Nucleus accumbens (tissue), 56 donors: ENCODE measurements at places on chromosomes 2 and 18.

DNA sequence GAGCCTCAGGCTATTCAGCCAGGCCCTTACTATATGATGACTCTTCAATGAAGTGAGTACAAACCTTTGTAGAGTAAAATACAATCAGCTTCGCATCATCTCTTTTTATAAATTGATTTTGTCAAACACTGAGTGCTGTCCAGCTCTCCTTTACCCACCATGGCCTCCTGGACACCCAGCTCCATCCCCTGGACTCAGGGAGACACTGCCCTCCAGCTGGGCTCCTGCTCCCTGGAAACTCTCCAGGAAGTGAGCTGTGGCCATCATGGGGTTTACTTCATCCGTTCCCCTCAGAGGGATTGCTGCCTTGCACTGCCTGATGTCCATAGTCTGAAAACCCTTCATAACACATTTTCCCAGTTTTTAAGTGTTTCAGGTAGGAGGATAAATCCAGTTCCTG lies 82.5 kb upstream of the XIRP2 start:
- no peak for DNase-seq

DNA sequence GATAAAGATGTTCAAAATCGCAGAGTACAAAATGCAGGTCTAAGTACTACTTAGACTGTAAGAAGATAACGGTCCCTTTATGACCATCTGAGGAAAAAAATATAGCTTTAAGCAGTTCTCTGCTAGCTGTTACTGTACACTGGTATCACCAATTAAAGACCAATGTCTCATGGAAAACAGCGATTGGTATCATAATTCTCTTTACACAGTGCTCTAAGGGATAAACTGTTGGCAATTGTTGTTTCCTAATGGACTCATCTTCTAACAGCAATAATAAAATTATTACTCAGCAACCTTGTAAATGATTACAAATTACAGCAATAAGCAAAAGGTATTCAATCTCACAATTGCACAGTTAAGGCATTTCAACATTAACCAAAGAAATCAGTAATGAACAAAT lies 142.2 kb upstream of the DLGAP1 start:
- no peak for DNase-seq

GRCh38 chr2:143140864-143141661 lies 11.8 kb downstream of the ARHGAP15 start:
- no peak for DNase-seq

- DNase-seq = no peak
Measured at GRCh38 chr18:28175150-28175929, 1.6 kb downstream of the CDH2 start.

DNA sequence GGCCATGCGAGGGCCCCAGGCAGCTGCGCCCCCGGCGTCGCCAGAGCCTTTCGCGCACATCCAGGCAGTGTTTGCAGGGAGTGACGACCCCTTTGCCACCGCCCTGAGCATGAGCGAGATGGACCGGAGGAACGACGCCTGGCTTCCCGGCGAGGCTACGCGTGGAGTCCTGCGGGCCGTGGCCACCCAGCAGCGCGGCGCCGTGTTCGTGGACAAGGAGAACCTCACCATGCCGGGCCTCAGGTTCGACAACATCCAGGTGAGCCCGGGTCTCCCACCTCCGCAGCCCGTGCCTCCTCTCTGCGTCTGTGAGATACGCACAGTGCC lies 8.9 kb downstream of the TRAPPC12 start:
- DNase-seq = no peak

DNA sequence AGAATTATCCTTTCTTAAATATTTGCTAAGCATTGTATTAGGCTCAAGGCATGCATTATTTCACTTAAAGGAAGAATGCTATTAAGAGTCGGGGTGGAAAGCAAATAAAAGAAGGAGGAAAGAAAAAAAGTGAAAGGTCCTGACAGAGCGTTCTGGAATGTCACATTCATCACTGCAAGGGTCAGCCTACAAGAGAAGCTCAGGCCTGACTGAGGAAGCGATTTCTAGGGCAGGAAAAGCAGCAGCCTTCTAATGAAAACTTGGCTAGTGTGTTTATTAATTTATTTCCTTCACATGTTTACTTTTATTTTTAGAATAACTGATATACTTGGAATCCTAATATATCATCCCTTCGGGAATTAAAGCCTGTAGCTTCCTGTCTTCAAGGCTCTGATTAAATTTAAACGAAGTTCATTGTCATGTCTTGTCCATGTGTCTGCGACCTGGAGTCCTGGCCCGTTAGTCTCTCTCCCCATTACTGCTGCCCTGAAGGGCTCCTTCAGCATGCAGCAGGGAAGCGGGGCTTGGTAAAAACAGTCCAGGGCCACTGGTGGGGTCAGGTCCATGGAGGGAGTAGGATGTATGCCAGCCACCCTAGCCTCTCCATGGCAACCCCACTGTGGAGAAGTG lies 119.2 kb upstream of the CCDC68 start:
- DNase-seq = no peak

GRCh38 chr2:65069439-65069824 lies 13.2 kb downstream of the CEP68 start:
- DNase-seq = no peak

DNA sequence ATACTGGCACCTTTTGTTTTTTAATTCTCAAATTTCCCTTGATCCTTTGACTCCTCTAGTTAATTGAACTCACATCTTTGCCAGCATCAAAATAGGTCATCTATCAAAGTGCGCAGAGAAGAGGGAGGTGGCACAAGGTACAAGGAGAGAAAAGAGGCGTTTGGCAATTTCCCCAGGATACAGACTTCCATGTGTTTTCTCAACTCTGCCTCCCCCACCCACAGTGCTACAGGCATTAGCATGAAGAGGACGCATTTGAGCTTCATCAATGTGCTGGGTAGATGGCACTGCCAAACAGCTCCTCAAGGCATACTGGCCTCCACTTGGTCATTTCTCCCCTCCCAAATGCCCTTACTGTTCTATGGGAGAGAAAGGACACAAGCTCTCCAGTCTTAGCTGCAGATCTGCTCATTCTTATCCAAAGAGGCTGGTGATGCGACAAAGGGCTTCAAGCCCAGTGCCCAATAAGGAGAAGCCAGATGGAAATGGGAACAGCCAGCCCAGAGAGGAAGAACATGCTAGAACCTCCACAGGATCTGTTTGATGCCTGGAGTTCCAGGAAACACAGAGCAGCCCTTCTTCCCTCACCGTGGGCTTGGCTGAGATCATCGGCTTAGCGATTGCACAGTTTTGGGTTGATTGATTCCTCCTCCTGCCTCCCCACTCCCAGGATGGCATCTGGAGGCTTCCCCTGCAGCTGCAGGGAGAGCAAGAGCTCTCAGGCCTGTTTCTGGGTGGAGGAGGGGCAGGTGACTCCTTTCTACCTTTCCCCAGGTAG lies 144.7 kb upstream of the SMAD2 start:
- no peak for DNase-seq

GRCh38 chr2:226137201-226137811 lies 662.3 kb downstream of the IRS1 start:
- no peak for DNase-seq

DNA sequence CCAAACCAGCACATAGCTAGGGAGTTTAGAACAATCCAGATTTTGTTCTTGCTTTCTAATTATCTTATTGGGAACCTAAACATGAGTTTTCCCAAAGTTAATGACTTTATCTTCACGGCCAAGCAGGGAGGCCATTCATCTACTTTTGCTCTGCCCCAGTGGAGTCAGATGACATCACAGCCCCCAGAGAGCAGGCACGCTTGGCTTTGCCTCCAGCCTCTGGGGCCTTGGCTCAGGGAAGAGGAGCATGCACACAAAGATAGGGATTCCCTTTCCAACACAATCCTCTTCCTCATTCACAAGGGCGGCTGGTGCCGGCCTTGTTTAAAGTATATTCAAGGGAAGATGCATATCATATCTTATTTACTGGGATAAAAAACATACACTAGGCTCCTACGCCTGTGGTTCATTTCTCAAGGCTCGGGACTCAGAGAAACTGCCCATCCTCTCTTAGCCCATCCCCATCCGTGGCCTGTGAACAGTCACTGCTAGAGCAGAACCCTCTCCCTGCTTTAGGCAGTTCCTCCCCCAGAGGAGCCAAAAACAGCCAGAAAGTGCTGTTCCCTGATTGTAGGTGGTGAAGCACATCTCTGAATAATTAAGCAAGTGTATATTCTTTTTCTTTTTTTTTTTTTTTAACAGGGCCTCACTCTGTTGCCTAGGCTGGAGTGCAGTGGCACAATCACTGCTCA lies 21.2 kb downstream of the TGFA start:
- no peak for DNase-seq

GRCh38 chr18:74914648-74915047 lies 294.3 kb downstream of the PTGR3 start:
- DNase-seq = no peak

- no peak for DNase-seq
Measured at GRCh38 chr2:102755284-102755683, 6.5 kb upstream of the TMEM182 start.

DNA sequence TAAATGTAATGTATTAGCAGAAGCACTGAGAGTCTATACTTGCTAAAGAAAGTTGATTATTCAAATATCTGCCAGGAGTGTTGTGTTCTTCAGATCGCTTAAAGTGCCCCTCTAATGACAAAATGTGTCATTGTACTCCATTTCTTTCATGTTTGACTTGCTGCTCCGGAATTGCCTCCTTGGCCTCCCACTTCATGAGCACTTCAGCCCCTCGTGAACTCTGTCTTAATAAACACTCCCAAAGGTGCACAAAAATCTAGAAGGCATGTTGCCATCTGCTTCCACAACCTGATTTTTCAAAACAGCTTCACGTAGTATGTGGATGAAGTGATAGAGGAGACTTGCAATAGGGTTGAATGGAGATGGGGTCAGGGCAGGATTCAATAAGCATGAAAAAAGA lies 396.1 kb downstream of the TDRD15 start:
- DNase-seq = no peak

- no peak for DNase-seq
Measured at GRCh38 chr2:150674283-150674682, 186.8 kb upstream of the RND3 start.

- DNase-seq = no peak
Measured at GRCh38 chr2:3527886-3528785, 8.8 kb upstream of the ADI1 start.

DNA sequence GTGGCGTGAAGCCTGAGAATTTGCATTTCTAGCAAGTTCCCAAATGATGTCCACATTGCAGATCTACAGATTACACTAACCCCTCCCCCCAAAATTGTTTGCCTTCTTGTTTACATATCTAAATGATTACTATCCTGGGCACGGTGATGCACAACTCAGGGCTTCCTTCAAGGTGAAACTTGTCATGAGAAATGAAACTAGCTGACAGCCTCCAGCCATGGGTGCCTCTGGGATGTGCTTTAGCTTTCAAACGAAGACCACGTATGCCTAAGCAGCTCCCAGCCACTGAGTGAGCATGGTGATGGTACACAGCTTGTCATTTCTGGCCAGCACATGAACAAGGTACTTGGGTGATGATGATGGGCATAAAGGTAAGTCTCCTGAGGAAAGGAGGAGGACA lies 464.8 kb upstream of the DDX18 start:
- DNase-seq = no peak

DNA sequence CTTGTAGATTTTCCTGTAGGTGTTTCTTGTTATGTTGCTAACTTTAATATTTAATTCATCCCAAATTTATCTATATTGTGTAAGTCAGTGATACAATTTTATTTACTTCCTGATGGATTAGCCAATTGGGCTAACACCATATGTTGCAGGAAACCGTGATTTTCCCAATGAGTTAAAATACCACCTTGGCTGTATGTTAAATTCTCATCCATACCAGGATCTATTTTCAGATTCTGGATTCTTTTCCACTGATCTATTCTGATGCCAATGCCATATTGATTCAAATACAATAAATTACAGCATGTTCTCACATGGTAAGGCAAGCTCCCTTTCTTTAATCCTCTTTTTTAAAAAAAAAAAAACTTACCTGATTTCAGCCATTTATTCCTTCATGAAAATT lies 85.8 kb upstream of the DNAJC10 start:
- DNase-seq = no peak

- DNase-seq = no peak
Measured at GRCh38 chr2:189327879-189328847, 113.1 kb upstream of the WDR75 start.

- no peak for DNase-seq
Measured at GRCh38 chr2:72917138-72917876, at the start of gene EMX1. EMX1 (plus strand) TSS chr2:72917519; CDS start chr2:72917853, 334 bp downstream.

- no peak for DNase-seq
Measured at GRCh38 chr2:240293557-240294461, 141.7 kb upstream of the GPC1 start.

- DNase-seq = no peak
Measured at GRCh38 chr2:11876436-11876835, 130.0 kb downstream of the LPIN1 start.

DNA sequence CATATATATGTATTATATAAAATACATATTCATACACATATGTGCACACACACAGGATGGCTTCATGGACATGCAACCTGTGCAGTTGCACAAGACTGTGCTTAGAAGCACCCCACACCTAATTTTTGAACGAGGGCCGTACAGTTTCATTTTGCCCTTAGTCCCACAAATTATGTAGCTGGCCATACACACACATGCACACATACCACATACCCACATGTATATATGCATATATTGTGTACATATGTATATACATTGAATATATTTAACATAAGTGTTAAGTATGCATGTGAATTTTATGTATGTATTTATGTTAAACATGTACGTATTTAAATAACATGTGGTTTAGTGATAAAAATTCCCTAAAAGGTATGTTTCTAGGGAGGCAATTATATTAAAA lies 18.3 kb downstream of the GPATCH11 start:
- no peak for DNase-seq

DNA sequence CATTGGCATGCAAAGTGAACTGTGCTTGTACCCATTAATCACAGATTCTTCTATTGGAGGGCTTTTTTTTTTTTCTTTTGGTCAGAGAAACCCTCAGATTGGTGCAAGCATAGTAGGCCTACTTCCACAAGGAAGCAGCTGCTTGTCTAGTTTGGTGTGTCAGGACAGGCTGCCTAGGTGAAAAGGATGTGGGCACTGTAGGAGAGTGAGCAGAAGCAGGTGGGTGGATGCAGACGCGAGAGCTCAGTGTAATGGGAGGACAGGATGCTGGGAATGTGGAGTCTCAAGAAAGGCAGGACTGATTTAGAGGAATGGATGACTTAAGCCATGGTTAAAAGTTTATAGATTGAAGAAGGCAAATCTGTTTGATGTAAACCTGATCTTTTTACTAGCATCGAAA lies 3.1 kb downstream of the ELP2 start:
- DNase-seq = no peak

- DNase-seq = no peak
Measured at GRCh38 chr2:76080154-76080553, 369.4 kb upstream of the GCFC2 start.

DNA sequence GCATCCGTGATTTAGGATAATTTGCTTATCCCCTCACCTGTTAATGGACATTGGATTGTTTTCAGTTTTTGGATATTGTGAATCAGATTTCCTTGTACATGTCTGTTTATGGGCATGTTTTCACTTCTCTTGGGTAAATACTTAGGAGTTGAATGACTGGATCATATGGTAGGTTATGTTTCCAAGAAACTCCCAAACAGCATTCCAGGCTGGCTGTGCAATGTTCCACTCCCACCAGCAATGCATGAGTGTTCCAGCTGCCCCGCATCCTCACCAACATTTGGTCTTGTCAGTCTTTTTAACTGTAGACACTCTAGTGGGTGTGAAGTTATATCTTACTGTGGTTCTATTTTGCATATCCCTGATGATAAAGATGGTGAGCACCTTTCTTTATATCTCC lies 8.9 kb upstream of the LRRFIP1 start:
- DNase-seq = no peak

- DNase-seq = no peak
Measured at GRCh38 chr2:201699416-201699815, 972 bp upstream of the MPP4 start.

- DNase-seq = no peak
Measured at GRCh38 chr2:228869636-228870264, 401.3 kb downstream of the PID1 start.

- DNase-seq = no peak
Measured at GRCh38 chr18:57025540-57025939, 121.3 kb upstream of the BOD1L2 start.
